ENCODE measurements at places on chromosomes 5 and 9.

- peak; percentile 69 for DNase-seq
These were observed 126.5 kb upstream of the ABCA1 start for GRCh38 chr9:105054491-105054890.

GRCh38 chr5:14600846-14601245, 19.3 kb downstream of the OTULINL start:
- no peak for DNase-seq

DNA sequence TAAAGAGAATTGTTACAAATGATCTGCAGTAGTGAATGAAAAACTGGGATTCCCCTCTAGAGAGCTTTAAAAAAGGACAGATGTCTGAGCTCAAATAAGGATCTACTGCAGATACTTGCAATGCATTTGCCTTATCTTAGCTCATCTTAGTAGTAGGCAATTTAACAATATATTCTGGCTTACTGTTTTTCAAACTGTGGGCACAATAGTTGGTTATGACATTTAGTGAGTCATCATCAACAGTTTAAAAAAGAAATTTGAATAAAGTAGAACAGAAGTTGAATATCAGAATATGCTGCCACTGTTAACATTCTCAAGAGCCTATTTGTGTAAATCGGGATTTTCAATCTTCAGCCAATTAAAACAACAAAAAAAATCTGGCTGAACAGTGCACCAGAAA, 6.7 kb upstream of the CAST start:
- DNase-seq, result no peak

- DNase-seq, result no peak
These were observed 33.3 kb upstream of the DAPK1 start for GRCh38 chr9:87464110-87464991.

DNA sequence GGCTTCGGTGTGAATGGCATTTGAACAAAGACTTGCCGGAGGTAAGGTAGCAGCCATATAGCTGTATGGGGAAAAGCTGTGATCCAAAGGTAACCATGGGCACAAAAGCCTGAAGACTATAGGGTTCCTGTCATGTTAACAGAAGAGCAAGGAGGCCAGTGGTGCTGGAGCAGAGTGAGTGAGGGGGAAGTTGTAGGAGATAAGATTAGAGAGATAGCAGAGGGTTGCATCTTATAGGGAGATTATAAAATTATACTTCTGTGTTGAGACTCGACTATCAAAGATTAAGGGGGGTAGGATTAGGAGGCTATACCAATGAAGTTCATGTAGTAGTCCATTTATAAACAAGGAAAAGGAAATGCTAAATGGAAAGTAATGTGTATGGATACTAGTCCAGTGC, 3.3 kb downstream of the NCBP1 start:
- DNase-seq, result no peak

- no peak for DNase-seq
These were observed 259.0 kb upstream of the ADRA1B start for GRCh38 chr5:159657298-159657697.

DNA sequence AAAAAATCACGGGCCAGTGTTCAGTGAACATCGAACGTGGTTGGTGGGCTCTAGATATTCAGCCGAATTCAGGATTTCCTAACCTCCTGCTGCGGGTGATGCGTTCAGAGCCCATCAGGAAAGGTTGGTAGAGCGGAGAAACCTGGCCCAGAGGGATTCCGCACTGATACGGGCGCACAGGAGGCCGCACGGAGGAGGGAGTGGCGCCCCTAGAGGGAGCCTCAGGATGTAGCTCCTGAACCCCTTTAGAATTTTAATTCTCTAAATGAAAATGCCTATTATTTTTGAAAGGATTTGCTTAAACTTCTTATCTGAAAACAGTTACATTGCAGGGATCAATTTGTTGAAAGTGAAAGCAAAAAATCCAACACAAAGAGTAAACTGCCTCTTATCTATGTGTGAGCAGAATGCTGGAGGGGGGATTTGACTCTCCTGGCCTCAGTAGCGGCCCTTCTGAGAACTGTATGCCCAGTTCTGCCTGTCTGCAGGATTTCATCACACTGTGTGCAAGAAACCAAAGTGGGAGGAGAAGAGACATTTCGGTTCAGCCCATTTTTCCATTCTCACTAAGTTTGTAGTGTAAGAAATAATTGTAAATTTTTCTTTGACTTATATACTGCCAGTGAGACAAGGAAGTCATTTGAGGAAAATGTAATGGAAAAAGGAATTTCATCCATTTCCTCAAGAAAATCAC, 75.9 kb downstream of the TENT4A start:
- no peak for DNase-seq
